Stimulated activated naive B cell treated with anti-CD40 and anti-IgM and Interleukin-4, amounts not matched to agents 10 μg/mL and 1 μg/mL and 100 μg/mL, for 72 hours (primary cell): ENCODE measurements at places on chromosomes 11 and 22.

GRCh38 chr11:118000067-118000849, 14.1 kb downstream of the IL10RA start:
- peak overlapping the region; percentile 35 for H3K4me3 ChIP-seq
- peak overlapping the region; percentile 94 for H3K27ac ChIP-seq
- no peaks in the 10 kb centered on the region for H3K27me3 ChIP-seq
- H3K36me3 ChIP-seq: peaks cover 63% of the 10 kb centered on the region

- H3K4me3 ChIP-seq: no peak overlapping the region
- H3K27ac ChIP-seq: no peak overlapping the region
- no peak for DNase-seq
- H3K27me3 ChIP-seq: no peaks in the 10 kb centered on the region
Observed at GRCh38 chr11:126518972-126519690, 163.6 kb downstream of the ST3GAL4 start.

DNA sequence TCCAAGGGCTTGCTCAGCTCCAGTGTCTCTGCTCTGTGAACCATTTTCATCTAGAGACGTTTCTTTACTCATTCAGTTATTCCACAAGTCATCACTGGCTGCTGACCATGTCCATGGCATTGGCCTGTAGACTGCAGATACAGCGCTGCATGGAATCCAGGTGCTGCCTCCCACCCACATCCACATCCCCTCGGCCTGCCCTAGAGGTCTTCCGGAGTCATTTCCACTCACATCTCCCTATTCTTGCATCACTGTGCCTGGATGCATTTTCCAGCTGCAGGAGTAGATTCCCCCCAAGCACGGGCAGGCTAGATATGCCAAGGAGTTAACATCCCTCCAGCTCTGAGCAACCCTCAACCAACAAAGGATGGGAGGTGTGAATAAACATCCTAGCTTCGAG, 68.9 kb downstream of the CHST1 start:
- peaks cover 5% of the 10 kb centered on the region for H3K27me3 ChIP-seq
- no peak overlapping the region for H3K27ac ChIP-seq
- DNase-seq: no peak
- no peak overlapping the region for H3K4me3 ChIP-seq

DNA sequence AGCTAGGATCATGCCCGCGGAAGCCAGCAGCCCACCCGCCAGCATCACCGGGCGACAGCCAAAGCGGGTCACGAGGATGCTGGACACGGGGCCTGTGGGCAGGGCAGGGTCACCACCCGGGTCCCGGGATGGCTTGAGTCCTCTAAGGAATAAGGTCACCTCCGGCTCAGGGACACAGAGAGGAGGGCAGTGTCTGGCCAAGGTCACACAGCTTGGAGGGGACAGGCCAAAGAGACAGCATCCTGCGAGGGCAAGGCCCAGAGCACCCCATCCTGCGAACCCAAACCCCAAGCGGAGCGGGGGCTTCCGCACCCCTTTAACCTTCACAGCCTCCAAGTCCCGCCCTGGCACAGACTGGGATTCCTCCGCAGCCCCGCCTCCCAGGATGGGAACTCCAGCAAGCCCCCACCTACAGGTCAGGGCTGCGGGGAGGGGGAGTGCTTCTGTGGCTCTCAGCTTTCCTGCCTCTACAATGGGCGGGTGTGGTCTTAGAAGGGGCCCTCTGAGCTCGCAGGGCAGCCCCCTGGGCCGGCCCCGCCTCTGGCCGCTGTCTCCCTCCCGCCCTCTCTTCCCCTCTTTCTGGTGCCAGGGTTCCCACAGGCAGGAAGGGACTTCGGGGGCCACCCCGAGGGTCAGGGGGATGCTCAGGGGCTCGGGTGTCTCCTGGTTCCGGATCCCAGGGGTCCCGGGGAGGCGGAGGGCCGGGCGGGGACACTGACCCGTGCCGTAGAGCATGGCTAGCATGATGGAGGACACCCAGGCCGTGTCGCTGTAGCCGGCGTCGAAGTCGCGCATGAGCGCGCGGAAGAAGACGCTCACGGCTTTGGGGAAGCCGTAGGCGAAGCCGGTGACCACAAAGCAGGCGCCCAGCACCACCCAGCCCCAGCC, 1.8 kb downstream of the SLC16A8 start:
- peaks cover 14% of the 10 kb centered on the region for H3K4me1 ChIP-seq
- H3K27me3 ChIP-seq: peaks cover 55% of the 10 kb centered on the region
- H3K36me3 ChIP-seq: peaks cover 10% of the 10 kb centered on the region
- no peak overlapping the region for H3K27ac ChIP-seq

- peak overlapping the region; percentile 76 for H3K27ac ChIP-seq
- no peak for DNase-seq
Observed at GRCh38 chr22:17958166-17958565, 66.2 kb downstream of the MICAL3 start.

- DNase-seq: no peak
- H3K4me3 ChIP-seq: no peak overlapping the region
- no peaks in the 10 kb centered on the region for H3K36me3 ChIP-seq
- H3K27me3 ChIP-seq: no peaks in the 10 kb centered on the region
- no peak overlapping the region for H3K27ac ChIP-seq
- peaks cover 37% of the 10 kb centered on the region for H3K4me1 ChIP-seq
Observed at GRCh38 chr11:86230179-86230804, 14.3 kb upstream of the EED start.

DNA sequence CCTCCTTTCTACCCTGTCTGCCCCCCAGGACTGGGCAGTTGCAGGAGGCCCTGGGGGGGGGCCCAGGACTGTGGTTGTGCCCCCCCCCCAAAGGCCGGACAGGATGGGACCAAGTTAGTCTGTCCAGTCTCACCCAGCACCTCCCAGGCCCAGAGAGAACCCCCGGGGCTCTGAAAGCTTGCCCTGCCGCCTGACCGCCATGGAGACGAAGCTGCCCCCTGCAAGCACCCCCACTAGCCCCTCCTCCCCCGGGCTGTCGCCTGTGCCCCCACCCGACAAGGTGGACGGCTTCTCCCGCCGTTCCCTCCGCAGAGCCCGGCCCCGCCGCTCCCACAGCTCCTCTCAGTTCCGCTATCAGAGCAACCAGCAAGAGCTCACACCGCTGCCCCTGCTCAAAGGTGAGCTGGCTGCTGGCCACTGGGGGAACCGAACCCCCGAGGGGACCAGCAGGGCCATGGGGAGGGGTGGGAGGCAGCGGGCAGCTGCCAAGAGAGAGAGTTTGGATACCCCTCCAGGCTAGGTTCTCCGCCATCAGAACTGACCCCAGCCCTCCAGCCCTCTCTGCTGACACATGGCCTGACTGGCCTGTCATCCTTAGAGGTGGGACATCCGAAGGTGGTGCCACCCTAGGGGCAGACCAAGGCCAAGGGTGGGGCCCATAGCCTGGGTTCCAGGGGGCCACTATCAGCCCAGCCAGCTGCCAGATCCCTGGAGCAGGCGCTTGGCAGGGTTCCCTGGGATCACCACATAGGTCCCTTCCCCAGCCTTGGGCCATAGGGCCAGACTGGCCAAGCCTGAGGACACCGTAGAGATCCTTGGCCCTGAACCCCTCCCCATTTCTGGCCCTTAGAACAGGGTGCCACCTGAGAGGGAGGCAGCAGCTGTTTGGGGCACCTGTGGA, 1.3 kb downstream of the PPP2R5B start:
- peak overlapping the region; percentile 90 for H3K27ac ChIP-seq
- peaks cover 16% of the 10 kb centered on the region for H3K4me1 ChIP-seq
- H3K27me3 ChIP-seq: no peaks in the 10 kb centered on the region
- no peak for DNase-seq

- H3K36me3 ChIP-seq: peaks cover 63% of the 10 kb centered on the region
- H3K4me1 ChIP-seq: peaks cover 44% of the 10 kb centered on the region
- DNase-seq: no peak
- no peaks in the 10 kb centered on the region for H3K27me3 ChIP-seq
- H3K27ac ChIP-seq: no peak overlapping the region
Observed at GRCh38 chr11:86279747-86280146, 22.3 kb upstream of the HIKESHI start.

- H3K4me1 ChIP-seq: peaks cover 30% of the 10 kb centered on the region
- peaks cover 41% of the 10 kb centered on the region for H3K36me3 ChIP-seq
Observed at GRCh38 chr22:21764038-21764804, 28.6 kb upstream of the YPEL1 start.

- H3K4me1 ChIP-seq: no peaks in the 10 kb centered on the region
- no peak overlapping the region for H3K27ac ChIP-seq
- H3K27me3 ChIP-seq: no peaks in the 10 kb centered on the region
Observed at GRCh38 chr22:29998627-29999384, 81.5 kb upstream of the HORMAD2 start.

DNA sequence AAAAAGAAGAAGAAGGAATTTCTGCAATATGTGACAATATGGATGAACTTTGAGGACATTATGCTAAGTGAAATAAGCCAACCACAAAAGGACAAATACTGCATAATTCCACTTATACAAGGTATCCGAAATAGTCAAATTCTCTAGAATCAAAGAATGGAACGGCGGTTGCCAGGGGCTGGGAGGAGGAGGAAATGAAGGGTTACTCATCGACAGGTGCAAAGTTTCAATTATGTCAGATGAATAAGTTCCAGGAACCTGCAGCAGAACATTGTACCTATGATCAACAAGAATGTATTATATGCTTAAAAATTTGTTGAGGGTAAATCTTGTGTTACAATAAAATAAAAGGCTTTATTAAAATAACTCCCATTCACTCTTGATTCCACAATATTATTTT, 49.0 kb downstream of the SC5D start:
- peaks cover 3% of the 10 kb centered on the region for H3K27me3 ChIP-seq
- DNase-seq: no peak
- H3K4me3 ChIP-seq: peak overlapping the region; percentile 23
- no peaks in the 10 kb centered on the region for H3K36me3 ChIP-seq
- peaks cover 44% of the 10 kb centered on the region for H3K4me1 ChIP-seq
- H3K27ac ChIP-seq: peak overlapping the region; percentile 57

DNA sequence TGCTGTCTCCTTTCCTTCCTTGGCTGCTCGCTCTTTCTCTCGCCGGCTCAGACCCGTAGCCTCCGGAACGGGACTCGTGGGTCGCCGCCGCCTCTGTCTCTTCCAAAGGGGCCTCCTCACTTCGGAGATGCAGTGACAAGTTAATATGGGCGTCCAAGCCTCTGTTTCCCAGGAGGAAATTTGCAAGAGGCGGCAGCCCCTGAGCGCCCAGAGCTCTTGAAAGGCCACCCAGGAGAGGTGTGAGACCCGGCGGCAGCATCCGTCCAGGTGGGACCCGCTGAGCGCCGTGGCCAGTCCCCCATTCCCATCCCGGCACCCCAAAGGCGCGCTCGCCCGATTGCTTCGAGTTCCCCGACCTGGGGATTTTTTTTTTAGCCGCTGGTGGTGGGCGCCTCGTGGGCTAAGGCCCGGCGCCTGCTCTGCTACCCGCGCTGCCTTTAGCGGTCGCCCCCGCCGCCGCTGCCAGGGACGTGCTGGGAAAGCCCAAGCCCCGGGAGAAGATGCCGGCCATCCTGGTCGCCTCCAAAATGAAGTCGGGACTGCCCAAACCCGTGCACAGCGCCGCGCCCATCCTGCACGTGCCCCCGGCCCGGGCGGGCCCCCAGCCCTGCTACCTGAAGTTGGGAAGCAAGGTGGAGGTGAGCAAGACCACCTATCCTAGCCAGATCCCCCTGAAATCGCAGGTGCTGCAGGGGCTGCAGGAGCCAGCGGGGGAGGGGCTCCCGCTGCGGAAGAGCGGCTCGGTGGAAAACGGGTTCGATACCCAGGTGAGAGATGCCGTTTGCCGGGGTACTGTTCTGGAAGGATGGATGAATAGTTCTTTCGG, 772 bp downstream of the NAV2 start:
- H3K36me3 ChIP-seq: no peaks in the 10 kb centered on the region
- DNase-seq: peak; percentile 2
- H3K27me3 ChIP-seq: peaks cover 49% of the 10 kb centered on the region
- H3K4me1 ChIP-seq: peaks cover 36% of the 10 kb centered on the region
- peak overlapping the region; percentile 84 for H3K4me3 ChIP-seq

- no peak overlapping the region for H3K4me3 ChIP-seq
- no peaks in the 10 kb centered on the region for H3K27me3 ChIP-seq
- peaks cover 5% of the 10 kb centered on the region for H3K36me3 ChIP-seq
- H3K27ac ChIP-seq: no peak overlapping the region
Observed at GRCh38 chr11:128409476-128409875, 177.9 kb downstream of the ETS1 start.

DNA sequence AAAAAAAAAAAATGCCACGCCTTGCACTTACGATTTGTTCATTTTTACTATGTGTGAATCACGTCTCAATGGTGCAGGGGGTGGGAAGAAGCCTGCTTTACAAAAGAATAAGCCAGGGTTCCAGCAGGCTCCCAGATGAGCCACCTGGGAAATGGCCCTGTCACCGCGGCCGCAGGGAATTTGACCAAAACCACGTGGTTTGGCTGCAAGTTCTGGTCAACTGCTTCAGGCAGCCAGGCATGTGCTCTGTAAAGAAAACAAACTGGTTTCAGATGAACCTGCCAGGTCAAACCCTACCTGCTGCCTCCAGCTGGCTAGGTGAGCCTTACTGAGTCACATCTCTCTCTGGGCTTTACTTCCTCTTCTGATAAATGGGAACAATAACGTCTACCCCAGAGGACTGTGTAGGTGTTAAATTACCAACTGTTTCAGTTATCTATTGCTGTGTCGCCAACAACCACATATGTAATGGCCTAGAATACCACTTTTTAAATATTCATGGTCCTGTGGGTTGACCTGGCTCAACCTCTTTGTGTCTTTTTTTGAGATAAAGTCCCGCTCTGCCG, 30.5 kb upstream of the GCAT start:
- H3K36me3 ChIP-seq: peaks cover 12% of the 10 kb centered on the region
- DNase-seq: peak; percentile 27
- peak overlapping the region; percentile 65 for H3K27ac ChIP-seq

DNA sequence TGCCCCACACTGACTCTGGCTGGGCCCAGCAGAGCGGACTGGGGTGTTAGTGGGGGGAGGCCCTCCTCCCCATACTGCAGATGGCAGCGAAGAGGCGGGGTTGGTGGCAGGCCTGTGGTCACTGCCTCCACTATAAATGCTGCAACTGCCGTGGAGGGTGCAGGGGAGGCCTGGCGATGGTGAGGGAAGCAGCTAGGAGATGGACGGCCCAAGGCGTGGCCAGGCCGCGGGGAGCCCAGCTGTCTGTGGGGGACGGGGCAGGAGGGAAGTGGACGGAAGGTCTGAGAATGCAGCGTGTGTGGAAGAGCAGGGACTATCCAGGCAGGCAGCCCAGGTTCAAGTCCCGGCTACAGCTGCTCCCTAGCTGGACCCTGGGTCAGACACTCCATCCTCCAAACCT, 18.3 kb downstream of the DNAL4 start:
- DNase-seq: no peak
- peaks cover 27% of the 10 kb centered on the region for H3K36me3 ChIP-seq
- no peak overlapping the region for H3K4me3 ChIP-seq
- H3K27me3 ChIP-seq: no peaks in the 10 kb centered on the region
- no peak overlapping the region for H3K27ac ChIP-seq
- peaks cover 1% of the 10 kb centered on the region for H3K4me1 ChIP-seq

DNA sequence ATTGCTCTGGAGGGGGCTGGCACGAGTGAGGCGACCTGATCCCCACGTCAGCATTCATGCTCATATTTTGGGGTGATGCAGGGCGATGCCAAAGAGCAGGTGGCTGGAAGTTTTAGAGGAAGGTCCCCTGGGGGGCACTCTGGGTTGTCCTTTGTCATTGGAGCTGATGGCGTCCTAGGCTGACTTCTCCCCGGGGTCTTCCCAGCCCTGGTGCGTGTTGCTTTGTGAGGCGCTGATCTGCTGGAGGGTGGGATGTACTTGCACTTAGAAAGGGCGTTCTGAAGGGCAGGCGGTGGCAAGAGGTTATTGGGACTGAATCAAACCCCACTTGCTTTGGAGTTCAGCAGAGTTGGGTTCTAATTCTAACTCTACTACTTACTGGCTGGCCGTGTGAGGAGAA, 313.3 kb downstream of the NTM start:
- no peak overlapping the region for H3K27ac ChIP-seq
- H3K4me3 ChIP-seq: no peak overlapping the region
- H3K36me3 ChIP-seq: no peaks in the 10 kb centered on the region
- no peaks in the 10 kb centered on the region for H3K4me1 ChIP-seq
- H3K27me3 ChIP-seq: peaks cover 4% of the 10 kb centered on the region
- no peak for DNase-seq
